Retinal pigment epithelial cell (primary cell): ENCODE measurements at places on chromosomes 2 and 18.

DNA sequence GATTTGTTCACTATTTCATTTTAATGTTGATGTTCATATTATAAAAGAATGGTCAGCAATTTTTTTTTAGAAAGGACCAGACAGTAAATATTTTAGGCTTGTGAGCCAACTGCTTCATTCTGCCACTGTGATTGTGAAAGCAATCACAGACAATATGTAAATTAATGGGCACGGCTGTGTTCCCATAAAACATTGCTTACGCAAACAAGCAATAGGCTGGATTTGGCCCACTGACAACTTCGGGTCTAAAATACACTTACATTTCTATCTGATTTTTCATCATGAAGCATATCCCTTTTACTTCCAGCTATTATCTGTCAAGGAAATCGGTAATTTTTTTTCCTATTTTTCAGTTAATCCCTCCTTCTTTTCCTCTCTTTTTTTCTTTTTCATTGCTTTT is 182.2 kb upstream of the CDH2 start:
- no peak for DNase-seq

GRCh38 chr2:46803911-46804670 is 111.5 kb downstream of the MCFD2 start:
- peak; percentile 63 for DNase-seq

DNA sequence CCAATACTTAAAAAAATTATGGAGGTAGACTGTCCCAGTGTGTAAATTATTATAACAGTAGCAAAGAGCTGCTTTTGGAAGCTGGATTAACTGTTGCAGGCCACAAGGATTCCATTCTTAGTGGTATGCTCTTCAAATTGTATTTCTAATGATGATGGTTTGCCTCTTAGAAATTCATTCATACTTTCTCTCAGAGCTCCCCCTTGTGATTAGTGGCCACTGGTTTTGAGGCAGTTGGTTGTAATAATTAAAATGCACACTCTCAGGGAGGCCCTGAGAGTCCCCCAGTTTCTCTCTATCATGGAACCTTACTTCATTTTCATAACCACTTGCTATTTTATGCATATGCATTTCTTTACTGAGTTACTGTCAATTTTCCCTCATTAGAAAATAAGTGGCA is 122.5 kb downstream of the PLA2R1 start:
- DNase-seq = no peak

- DNase-seq = no peak
These were observed 87.8 kb upstream of the CCDC195 start for GRCh38 chr2:224803930-224804329.

- no peak for DNase-seq
These were observed 100.9 kb downstream of the DPP10 start for GRCh38 chr2:114543236-114543766.

DNA sequence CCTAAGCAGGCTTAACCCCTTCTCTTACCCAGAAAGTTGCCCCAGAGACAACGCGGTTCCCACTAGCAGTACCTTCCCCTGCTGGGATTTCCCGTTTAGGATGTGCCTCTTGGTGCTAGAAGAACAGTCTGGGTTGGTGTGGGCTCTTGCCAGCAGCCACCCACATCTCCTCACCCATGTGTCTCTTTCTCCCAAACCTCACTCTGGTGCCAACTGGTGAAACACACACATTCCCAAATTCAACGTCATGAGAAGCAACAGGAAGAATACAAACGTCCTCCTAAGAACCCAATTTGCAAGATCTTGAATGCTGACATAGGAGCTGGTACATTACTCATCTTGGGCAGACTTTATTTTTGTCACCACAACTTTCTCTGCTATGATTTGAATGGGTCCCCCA is 36.2 kb downstream of the DIPK1C start:
- no peak for DNase-seq

DNA sequence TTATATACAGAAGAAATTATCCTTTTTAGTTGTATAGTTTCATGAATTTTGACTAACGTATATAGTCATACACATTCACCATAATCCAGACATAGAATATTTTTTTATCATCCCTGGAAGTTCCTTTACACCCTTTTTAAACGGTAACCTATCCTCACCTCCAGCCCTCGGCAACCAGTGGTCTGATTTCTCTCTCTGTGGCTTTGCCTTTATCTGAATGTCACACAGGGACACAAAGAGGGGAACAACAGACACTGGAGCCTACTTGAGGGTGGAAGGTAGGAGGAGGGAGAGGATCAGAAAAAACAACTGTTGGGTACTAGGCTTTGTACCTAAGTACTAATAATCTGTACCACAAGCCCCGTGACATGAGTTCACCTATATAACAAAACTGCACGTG is 191.9 kb downstream of the MC4R start:
- DNase-seq = no peak

GRCh38 chr2:140565756-140566155 is 1565.1 kb downstream of the LRP1B start:
- no peak for DNase-seq

DNA sequence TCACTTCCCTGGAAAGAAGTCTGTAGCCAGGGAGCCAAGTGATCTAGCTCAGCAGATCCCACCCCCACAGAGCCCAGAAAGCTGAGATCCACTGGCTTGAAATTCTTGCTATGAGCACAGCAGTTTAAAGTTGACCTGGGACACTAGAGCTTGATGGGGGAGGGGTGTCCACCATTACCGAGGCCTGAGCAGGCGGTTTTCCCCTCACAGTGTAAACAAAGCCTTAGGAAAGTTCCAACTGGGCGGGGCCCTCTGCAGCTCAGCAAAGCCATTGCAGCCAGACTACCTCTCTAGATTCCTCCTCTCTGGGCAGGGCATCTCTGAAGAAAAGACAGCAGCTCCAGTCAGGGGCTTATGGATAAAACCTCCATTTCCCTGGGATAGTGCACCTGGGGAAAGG is 887.2 kb upstream of the LRATD1 start:
- no peak for DNase-seq

DNA sequence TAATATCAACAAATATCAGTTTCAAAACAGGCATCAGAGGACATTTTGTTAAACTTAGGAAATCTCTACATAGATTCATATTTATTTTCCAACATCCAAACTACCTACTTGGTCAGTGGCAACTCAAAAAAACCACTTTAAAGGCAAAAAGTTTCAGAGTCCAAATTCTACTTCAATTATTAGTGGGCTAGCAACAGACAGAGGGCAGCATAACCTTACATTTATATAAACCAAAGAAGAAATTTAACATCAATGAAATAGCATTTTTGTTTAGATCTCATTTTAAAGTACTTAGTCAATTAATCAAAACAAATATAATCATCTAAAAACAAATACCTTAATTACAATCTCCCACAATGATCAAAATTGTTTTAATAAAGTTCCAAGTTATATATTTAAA is 33.3 kb downstream of the RTTN start:
- no peak for DNase-seq

- DNase-seq = peak; percentile 79
These were observed 60.2 kb upstream of the TXNDC2 start for GRCh38 chr18:9825571-9826073.

DNA sequence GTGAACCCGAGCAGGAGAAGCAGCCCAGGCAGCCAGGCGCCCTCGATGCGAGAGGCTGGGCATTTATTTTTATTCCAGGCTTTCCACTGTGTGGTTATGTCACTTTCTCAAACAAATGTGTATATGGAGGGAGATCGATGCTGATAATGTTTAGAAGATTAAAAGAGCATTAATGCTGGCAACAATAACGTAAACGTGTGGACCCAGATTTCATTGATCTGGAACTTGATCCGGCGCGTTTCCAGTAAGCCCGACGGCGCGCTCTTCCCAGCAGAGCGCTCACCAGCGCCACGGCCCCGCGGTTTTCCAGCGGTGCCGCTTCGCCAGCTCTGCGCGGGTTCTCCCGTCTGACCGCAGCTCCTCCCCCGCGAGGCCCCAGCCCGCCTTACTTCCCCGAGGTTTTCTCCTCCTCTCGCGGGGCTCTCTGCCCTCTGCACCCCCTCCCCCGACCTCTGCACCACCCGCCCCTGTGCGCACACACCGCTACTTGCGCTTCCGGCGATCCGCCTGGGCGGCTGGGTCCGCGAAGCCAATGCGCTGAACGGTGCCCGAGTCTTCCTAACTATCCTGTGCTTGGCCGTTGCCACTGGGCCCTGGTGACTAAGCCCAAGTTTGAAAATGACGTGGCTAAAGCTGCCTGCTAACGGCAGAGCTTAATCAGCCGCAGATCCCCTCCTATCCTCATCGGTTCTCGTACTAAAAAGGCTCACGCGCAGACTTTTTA is 6.1 kb downstream of the ONECUT2 start:
- no peak for DNase-seq

- no peak for DNase-seq
These were observed 7.4 kb downstream of the TUBB6 start for GRCh38 chr18:12315490-12315889.

DNA sequence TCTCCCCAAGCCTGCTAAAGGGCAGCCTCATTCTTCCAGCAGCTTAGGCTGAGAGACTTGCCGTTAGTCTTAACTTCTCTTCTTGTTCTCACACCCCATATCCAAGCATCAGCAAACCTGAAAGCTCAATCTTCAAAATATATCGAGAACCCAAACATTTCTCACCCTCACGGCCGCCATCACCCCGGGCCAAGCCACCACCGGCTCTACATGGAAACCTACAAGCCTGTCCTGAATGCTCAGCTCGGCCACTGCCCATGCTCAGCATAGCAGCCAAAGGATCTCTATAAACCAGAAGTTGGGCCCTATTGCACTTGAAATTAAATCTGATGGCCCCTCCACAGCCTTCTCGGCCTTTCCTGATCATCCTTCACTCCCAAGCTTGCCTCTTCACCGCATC is 2.1 kb downstream of the HS1BP3 start:
- DNase-seq = no peak

DNA sequence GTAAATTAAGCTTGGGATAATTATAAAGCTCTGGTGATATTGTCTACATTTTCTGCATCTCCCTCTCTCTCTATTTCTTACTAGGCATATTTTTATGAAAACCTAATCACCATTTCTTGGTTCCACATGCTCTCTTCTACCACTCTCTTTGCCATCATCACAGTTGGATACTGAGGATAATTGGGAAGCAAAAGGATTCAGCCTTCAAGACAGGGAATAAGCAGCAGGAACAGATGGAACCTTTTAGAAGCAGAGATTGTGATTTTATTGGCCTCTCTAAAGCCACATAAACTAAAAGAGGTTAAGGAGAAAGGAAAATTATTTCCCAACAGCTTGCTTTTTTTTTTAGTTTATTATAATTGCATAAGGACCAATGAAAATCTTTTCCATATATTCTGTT is 226.3 kb upstream of the SPHKAP start:
- DNase-seq = no peak

DNA sequence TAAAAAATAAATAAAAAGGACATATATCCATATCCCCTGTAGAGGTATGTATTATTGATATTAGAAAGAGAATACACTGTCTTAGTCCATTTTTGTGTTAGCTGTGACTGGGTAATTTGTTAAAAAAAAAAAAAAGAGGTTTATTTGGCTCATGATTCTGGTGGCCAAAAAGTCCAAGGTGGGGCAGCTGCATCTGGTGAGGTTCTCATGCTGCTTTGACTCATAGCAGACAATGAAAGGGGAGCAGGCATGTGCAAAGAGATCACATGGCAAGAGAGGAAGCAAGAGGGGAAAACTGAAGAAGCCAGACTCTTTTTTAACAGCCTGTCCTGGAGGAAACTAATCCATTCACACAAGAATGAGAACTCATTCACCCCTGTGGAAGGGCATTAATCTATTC is 101.6 kb upstream of the MAP4K3 start:
- no peak for DNase-seq

DNA sequence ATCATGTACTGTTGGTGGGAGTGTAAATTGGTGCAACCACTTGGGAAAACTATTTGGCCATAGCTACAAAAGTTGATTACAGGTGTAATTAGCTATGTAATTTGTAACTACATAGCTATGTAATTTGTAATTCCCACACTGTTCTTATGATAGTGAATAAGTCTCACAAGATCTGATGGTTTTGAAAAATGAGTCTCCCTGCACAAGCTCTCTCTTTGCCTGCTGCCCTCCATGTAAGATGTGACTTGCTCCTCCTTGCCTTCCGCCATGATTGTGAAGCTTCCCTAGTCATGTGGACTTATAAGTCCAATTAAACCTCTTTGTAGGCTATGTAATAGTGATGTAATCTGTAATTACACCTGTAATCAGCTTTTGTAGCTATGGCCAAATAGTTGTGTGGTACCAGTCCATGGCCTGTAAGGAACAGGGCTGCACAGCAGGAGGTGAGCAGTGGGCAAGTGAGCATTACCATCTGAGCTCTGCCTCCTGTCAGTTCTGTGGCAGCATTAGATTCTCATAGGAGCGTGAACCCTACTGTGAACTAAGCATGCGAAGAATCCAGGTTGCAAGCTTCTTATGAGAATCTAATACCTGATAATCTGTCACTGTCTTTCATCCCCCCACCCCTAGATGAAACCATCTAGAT is 133.7 kb upstream of the COPS8 start:
- DNase-seq = no peak

DNA sequence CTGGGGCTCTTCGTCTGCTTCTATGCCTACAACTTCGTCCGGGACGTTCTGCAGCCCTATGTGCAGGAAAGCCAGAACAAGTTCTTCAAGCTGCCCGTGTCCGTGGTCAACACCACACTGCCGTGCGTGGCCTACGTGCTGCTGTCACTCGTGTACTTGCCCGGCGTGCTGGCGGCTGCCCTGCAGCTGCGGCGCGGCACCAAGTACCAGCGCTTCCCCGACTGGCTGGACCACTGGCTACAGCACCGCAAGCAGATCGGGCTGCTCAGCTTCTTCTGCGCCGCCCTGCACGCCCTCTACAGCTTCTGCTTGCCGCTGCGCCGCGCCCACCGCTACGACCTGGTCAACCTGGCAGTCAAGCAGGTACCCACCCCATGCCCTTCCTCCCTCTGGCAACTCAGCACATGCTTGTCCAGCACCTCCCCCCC is 24.2 kb downstream of the STEAP3 start:
- no peak for DNase-seq

GRCh38 chr2:98508709-98509066 is 64.0 kb downstream of the INPP4A start:
- no peak for DNase-seq

DNA sequence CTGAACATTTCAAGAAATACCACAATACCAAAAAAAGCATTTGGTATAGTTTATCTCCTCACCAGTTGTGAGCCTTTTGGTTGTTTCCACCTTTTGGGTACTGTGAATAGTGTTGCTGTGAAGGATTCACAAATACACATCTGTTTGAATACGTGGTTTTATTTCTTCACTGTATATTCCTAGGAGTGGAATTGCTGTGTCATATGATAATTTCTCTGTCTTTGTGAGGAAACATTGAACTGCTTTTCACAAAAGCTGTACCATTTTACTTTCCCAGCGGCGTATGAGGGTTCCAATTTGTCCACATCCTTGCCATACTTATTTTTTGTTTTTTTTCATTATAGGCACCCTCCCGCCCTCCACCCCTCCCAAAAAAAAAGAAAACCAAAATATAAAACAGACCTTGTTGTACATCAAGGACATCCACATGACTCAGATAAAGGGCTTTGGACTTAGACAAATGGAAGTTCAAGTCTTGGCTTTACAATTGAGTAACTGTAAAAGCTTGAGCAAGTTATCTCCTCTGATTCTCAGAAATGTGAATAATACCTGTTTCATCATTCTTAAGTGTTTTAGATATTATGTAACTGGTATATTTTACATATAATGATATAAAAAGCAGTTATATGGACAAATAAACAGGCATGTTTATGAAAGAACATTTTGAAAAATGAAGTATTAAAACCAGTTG is 19.0 kb downstream of the UBE2E3 start:
- DNase-seq = no peak
